ENCODE measurements at places on chromosomes 13 and 19. TPM values are rescaled to one million over a fixed set of nuclear protein-coding genes. Genes with fewer than 3 reads are reported as not detected.

DNA sequence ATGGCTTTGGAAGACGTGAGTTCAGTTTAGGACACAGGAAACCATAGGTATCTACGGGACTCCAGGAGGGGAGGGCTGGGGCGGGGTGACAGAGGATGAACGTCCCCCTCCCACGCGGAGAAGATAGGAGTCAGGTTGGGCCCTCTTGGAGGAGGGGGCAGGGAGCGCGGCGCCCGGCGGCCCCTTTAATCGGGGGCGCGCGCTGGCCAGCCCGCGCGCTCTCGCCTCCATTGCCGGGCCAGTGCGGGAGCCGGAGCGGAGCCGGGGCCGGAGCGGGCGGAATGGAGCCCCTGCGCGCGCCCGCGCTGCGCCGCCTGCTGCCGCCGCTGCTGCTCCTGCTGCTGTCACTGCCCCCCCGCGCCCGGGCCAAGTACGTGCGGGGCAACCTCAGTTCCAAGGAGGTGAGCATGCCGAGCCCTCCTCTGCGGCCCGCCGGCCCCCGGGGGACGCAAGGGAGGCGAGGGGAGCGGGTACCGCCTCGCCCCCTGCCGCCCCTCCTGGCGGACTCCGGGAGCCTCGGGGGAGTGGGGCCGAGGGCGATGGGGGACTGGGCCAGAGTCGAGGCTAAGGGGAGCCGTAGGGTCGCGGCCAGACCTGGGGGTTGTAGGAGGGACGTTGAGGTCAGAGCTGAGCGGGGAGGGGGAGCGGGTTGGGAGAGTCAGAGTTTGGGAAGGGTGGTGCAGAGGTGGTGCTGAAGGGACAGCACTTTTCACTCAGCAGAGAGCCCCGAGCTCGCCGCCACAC lies at the start of gene TMEM145:
TSS of gene TMEM145 (plus strand) at position 214 of the 744 bp plus-strand sequence. CDS start at position 282, 68 bp downstream.
- peak; percentile 80 for DNase-seq

- no peak for DNase-seq
These were observed 586.4 kb downstream of the LMO7 start for GRCh38 chr13:76222511-76222910.

GRCh38 chr13:59441596-59442280 lies 722.0 kb downstream of the DIAPH3 start:
- DNase-seq: no peak

DNA sequence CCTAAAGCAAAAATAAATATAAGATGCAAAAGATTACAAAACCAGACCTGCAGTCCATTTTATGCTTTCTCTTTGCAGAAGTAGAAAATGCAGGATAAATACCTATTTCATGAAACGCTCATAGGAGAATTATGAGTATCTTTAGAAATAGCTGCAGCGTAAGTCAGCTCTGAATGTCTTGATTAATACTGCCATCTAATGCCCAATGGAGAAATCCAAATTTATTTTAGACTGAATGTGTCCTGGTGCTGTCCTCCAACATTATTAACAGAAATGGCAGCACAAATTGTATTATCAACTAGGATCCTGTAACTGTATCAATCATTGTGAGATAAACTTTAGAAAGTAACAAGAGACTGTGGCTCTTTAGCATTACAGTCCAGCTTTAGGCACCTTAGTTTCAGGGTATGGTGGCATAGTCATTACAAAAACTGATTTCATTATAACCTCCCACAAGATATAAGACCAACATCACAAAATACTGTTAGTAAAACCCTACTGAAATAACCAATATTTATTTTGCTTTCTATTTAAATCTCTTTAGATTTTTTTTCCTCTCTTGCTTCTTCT lies 162.1 kb upstream of the MIR17HG start:
- no peak for DNase-seq

Gene PRX
- polyA plus RNA-seq: 0.80 TPM

Gene ANKRD24
- polyA plus RNA-seq: 2.0 TPM

Gene APOE
- polyA plus RNA-seq: 3,558 TPM
